ENCODE measurements at places on chromosomes 13 and 19.

GRCh38 chr19:5093948-5094718, 125.2 kb downstream of the KDM4B start:
- no peak for DNase-seq

GRCh38 chr19:51142119-51142518, at the start of gene SIGLEC7:
SIGLEC7 (plus strand) TSS chr19:51142301; CDS start chr19:51142370, 69 bp downstream.
- DNase-seq: no peak

- no peak for DNase-seq
Observed at GRCh38 chr13:39185326-39185725, 147.1 kb downstream of the NHLRC3 start.

DNA sequence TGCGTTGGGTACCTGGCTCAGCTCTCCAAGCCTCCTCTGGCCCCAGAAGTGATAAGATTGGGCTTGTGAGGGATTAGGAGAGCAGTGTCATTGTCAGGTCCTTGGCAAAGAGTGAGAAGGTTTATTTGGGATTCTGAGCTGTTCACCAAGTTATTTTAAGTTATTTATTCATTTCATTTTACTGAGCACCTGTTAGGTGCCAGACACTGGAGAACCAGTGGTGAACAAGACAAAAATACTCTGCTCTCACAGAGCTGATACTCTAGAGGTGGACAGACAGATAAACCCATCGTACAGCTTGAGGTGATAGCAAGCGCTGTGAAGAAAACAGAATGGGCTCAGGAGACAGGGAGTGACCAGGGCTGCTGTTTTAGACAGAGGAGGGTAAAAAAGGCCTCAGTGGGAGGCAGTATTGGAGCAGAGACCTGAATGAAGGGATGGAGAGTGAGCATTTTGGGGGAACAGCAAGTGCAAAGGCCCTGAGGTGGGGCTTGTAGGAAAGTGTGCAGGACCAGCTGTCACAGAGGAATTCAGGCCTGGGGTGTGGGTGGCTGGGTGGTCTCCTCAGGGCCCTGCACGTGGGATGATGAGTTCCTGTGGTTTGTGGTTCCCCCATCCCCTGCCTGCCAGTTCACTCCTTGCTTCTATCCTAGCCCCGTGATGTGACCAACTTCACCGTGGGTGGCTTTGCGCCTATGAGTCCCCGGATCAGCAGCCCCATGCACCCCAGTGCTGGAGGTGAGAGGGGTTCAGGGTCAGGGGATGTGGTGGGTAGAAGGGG, 8.7 kb upstream of the TIMM50 start:
- no peak for DNase-seq

GRCh38 chr13:40408602-40409001, 257.8 kb downstream of the FOXO1 start:
- no peak for DNase-seq
